KG1 (cell line): ENCODE measurements at places on chromosomes 6 and 20.

GRCh38 chr20:39021748-39022147 is 59.6 kb downstream of the DHX35 start:
- DNase-seq, result no peak

DNA sequence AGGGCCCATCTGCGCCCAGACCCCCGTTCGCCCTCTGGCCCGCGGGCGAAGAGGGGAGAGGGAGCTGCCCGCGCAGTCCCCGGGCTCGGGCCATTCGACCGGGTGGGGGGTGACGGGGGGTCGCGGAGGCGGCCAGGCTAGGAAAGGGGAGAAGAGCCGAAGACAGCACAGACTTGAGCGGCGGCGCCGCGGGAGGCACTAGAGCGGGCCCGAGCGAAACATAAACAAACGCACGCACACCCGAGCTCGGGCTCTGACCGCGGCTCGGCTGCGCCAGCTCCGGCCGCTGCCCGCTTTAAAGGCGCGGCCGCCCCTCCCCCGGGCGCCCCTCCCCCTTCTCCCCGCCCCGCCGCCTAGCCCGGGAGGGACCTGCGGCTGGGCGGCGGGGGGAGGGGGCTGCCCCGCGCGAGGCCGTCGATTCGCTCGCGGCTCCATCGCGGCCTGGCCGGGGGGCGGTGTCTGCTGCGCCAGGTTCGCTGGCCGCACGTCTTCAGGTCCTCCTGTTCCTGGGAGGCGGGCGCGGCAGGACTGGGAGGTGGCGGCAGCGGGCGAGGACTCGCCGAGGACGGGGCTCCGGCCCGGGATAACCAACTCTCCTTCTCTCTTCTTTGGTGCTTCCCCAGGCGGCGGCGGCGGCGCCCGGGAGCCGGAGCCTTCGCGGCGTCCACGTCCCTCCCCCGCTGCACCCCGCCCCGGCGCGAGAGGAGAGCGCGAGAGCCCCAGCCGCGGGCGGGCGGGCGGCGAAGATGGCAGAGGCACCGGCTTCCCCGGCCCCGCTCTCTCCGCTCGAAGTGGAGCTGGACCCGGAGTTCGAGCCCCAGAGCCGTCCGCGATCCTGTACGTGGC is at the start of gene FOXO3:
Gene FOXO3, plus strand, starts transcription at position 455 of the 846 bp plus-strand sequence. Its CDS starts 292 bp downstream, at position 747.
- peak; percentile 27 for DNase-seq

DNA sequence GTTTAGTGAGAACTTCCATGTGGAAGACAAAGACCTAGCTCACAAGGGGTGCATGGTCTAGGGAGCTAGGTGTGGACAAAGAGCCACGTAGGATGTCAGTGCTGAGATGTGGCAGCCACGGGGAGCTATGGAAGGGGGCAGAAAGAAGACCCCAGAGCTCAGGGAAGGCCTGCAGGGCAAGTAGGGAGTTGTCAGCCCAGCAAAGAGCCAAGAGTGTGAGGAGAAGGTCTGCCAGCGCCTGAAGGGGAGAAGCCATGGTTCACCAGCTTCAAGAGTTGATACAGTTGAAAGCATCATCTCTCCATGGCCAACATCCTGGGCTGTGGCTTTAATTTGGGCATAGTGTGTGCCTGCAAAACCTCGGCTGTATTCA is 95.6 kb downstream of the CDH26 start:
- DNase-seq, result no peak

DNA sequence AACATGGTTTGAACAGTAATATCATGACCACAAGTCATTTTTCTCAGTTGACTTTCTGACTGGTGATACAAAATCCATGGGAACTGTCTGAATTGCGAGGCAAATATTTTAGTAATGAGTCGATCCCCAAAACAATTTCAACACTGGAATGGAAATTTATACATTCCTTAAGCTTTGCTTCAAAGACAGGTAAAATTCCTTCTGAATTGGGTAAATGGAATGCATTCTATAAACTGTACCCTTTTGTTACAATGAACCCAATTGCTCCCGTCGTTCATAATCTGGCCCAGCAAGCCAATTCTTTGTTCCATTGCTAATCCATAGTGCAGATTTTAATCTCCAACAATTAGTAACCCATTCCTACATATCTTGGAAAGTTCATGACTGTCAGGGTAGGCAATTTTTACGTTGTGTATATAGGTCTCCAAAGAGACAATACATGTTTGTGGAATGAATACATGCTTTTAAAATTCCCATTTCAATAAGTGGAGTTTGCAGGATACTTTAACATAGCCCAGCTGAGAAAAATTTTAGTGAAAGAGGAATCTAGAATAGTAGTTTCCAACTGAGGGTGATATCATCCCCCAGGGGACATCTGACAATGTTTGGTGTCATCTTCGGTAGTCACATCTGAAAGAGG is 32.7 kb downstream of the CYP24A1 start:
- DNase-seq, result no peak

DNA sequence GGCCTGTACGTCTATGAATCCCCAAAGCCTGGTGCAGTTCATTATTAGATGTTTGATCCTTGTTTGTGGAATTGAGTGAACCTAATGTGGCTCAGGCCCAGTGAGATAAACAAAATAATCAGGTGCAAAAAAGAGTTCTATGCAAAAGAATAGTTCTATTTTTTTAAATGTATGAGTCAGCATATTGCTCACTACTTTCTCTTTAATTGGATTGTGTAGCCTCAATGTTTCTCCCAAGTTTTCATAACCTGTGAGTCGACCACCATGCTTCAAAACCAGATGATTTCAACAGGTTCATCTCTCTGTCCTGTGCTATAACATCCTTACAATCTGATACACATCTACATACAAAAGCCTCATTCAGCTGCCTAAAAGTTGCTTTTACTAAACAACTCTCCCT is 116.5 kb upstream of the HDAC2 start:
- no peak for DNase-seq

DNA sequence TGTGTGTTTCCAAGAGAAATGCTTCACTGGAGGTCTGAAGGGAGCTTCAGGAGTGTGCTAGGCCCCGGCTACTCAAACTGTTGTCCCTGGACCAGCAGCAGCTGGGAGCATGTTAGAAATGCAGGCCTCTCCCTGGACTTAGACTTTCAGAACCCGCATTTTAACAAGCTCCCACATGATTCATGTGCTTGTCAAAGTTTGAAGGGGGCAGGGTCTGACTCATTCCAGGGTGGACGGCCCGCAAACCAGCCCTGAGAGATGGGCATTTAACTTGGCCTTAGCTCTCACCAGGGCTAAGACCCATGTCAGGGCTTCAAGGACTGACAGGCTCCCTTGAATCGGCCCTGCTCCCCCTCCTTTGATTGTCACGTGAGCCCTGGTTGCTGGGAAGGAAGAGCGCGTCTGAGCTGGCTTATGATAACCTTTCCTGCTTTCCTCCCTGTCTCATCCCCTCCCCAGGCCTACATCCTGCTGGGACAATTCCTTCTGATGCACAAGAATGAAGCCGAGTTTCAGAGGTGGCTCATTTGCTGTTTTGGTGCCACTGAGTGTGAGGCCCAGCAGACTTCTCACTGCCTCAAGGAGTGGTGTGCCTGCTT is 35.5 kb downstream of the BANF2 start:
- no peak for DNase-seq

DNA sequence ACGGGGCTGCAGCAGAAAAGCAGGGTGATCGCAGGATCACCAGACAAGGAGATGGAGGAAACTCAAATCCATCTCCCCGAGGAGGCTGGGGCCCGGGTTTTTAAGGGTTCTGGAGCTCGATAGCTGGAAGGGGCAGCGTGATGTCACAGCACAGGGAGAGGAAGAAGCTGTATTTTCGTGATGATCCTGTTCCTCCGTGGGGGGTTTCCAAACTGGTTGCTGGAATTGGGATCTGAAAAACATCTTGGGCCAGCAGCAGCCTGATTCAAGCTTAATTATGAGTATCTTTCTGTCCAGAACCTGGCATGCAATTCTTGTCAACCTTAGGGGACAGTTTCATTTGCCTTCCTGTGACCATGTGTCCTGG is 4.1 kb downstream of the CST7 start:
- no peak for DNase-seq

DNA sequence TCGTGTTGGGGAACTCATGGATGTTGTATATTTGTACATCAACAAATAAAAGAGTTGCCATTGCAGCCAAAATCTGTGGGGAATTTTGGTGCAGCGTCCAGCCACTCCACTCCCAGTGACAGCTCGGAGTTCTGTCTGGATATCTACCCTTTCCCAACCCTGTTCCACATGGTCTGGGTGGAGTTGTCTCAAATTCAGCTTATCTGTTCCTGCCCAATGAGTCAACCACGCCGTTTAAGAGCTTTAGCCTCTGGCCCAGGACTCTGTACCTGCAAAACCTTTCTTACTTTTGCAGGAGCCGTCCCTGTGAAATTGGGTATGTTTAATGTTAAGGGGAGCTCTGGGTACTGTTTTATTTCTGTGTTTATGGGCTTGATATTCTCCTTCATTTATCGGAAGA is 33.9 kb upstream of the OVOL2 start:
- DNase-seq, result no peak

- DNase-seq, result no peak
Measured at GRCh38 chr6:397604-398003, 6.1 kb downstream of the IRF4 start.

GRCh38 chr6:18327626-18328025 is 59.5 kb upstream of the RNF144B start:
- DNase-seq, result no peak

DNA sequence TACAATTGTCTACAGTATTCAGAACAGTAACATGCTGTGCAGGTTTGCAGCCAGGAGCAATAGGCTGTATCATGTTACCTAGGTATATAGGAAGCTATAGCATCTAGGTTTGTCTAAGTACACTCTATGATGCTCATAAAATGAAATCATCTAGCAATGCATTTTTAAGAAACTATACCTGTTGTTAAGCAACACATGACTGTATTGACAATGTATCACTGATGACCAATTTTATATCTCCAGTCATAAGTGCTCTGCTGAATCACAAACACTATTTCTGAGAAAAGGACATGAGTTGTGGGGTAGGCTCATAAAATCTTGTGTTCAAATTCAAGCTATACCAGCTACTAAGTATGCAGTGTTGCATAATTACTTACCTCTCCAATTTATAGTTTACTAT is 501.3 kb downstream of the CD109 start:
- no peak for DNase-seq

- no peak for DNase-seq
Measured at GRCh38 chr20:25859649-25860530, 163.2 kb upstream of the ZNF337 start.

GRCh38 chr20:11267131-11267761 is 593.4 kb upstream of the JAG1 start:
- no peak for DNase-seq

GRCh38 chr6:2909718-2910117 is 6.6 kb upstream of the SERPINB9 start:
- no peak for DNase-seq

GRCh38 chr6:157385482-157385881 is 4.5 kb downstream of the ZDHHC14 start:
- no peak for DNase-seq

GRCh38 chr6:20362623-20363022 is 39.1 kb upstream of the E2F3 start:
- DNase-seq, result no peak
